ENCODE measurements at places on chromosomes 11 and 22. TPM values are rescaled to one million over a fixed set of nuclear protein-coding genes. Genes with fewer than 3 reads are reported as not detected.

PKP3 gene
- 0.38 TPM for polyA plus RNA-seq

RNF215 gene
- 17.2 TPM for polyA plus RNA-seq

OR8B12 gene
- polyA plus RNA-seq, result not detected

SLC7A4 gene
- polyA plus RNA-seq, result 1.3 TPM

SPDYC gene
- polyA plus RNA-seq, result not detected

MYO18B gene
- polyA plus RNA-seq, result 0.07 TPM

ARHGAP42 gene
- 39.5 TPM for polyA plus RNA-seq

KCTD14 gene
- 4.8 TPM for polyA plus RNA-seq

TMEM9B gene
- polyA plus RNA-seq, result 60.9 TPM

NCAM1 gene
- 78.7 TPM for polyA plus RNA-seq

FOLH1 gene
- 20.2 TPM for polyA plus RNA-seq

CHADL gene
- 2.4 TPM for polyA plus RNA-seq

MS4A3 gene
- polyA plus RNA-seq, result 0.34 TPM

MPZL3 gene
- 2.4 TPM for polyA plus RNA-seq

C11orf65 gene
- polyA plus RNA-seq, result 3.9 TPM

MPPED2 gene
- polyA plus RNA-seq, result 18.8 TPM

PANX2 gene
- polyA plus RNA-seq, result 0.54 TPM

NXPE2 gene
- 0.37 TPM for polyA plus RNA-seq

TMEM132A gene
- 107 TPM for polyA plus RNA-seq

OR2AG2 gene
- 0.06 TPM for polyA plus RNA-seq

KREMEN1 gene
- 21.3 TPM for polyA plus RNA-seq

BUD13 gene
- polyA plus RNA-seq, result 33.7 TPM

SYT9 gene
- 4.8 TPM for polyA plus RNA-seq

CARD10 gene
- 15.3 TPM for polyA plus RNA-seq

SHANK3 gene
- 25.3 TPM for polyA plus RNA-seq

SCN2B gene
- polyA plus RNA-seq, result 4.3 TPM

SPTBN2 gene
- polyA plus RNA-seq, result 75.2 TPM

RAB39A gene
- 0.47 TPM for polyA plus RNA-seq

Measured in left renal pelvis (tissue), 4 donors.